ENCODE measurements at places on chromosomes 11 and 22. TPM values are rescaled to one million over a fixed set of nuclear protein-coding genes. Genes with fewer than 3 reads are reported as not detected.

PLEKHA7 gene
- 22.2 TPM for total RNA-seq

EXPH5 gene
- 6.7 TPM for total RNA-seq

UCP2 gene
- total RNA-seq: 13.7 TPM

DNA sequence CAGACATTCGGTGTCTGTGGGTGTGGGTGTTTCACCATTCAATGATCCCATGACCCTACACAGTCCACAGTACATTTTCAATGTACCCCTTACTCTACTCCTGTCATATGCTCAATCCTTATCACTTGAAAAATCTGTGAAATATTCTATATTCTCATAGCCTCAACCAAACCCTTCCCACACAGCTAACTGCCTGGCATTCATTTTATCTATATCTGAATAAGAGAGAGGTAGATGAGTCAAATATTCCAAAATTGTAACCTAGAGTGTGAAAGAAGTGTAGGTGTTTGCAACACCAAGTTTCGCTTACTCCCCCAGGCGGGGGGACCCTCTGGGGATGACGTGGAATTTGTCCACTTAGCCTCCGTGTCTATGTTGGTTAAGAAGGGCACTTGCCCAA, 354.8 kb downstream of the ETS1 start:
- DNase-seq: no peak

DNA sequence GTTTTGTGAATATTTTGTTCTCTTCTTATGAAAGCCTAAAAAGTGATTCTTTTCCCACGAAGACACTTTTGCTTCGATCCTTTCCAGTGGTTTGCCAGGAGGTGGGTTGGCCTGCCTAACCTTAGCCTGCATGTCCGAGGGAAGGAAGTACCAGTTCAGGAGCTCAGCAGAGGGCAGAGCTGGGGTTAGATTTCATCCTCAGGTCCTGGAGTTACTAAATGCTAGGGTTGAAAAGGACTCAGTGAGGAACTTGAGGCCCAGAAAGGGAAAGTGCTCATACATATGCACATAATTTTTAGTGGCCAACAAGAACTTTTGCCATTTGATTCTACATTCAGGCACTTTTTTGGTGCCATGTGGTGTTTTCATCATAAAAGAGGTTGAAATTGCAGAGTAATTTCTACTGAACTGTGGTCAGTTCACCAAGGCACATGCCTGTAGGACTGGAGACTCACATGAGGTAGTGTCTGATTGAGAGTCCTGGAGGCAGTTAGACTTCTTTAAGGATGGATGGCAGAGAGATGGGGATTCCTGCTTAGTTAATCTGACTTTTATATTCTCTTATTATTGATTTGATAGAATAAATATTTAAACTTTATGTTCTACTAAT, 36.7 kb downstream of the NCAM1 start:
- no peak for DNase-seq
